ENCODE measurements at places on chromosomes 11 and 22.

GRCh38 chr11:45688472-45689033 is 23.1 kb upstream of the CHST1 start:
- no peak for DNase-seq

DNA sequence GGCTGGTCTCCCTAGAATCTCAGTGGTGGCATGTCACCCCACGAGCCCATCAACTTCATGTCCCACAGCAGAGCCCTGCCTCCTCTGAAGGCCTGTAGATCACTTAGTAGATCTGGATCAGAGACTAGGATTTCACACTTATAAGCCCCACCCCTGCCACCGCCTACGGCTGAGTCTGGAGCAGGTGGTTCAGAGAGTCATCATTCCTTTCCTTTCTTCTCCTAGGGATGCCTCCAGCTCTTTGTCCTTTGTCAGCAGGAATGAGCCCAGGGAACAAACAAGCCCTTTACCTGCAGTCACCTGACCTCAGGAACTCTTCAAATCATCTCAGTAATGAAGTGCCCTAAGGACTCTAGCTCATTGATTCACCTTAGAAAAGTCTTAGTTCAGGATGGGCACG is 37.8 kb downstream of the SCGB1A1 start:
- DNase-seq = no peak

GRCh38 chr11:120576606-120577005 is 65.1 kb downstream of the GRIK4 start:
- no peak for DNase-seq

DNA sequence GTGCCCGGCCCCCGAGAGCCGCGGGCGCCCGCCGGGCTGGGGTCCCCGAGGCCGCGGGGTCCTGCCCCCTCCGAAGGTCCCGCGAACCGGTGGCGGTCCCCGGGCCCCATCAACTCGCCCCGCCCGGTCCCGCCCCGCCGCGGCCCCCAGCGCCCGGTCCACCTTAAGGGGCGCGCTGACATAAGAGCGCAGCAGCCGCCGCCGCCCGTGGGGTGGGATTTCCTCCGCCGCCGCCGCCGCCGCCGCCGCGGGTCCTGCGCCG is at the start of gene ZDHHC8:
ZDHHC8 (plus strand) TSS at position 208 of the 262 bp plus-strand sequence. CDS start 144 bp downstream, outside the sequence.
- DNase-seq = no peak

GRCh38 chr11:74696500-74696899 is 34.7 kb downstream of the CHRDL2 start:
- DNase-seq = no peak

GRCh38 chr11:109756951-109757350 is 335.0 kb downstream of the C11orf87 start:
- DNase-seq = no peak

DNA sequence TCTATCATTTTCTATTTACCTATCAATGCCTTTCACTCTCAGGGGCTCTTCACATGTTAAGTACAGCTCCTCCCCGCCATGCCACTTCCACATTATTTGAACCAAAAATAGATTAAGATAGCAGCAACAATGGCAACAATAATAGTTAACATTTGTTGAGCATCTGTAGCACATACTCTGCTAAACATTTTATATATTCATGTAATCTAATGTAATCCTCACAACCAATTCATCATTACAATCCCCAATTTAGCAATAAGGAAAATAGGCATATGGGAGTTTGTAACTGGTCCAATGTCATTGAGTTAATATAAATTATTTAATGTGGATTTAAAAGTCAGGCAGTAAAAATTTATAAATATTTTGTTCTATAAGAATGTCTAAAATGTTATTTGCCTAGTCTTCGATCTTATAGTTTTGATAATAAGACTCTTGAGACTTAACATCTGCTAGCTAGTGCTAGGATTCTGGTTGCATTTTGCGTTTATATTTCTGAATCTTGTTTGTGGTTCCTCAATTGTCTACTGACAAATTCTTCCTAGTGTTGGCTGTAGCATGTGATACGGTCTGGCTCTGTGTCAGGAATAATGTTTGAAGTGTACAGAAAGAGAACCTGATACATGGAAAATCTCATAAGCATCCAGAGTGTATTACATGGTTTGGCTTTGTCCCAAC is 621.5 kb upstream of the LUZP2 start:
- no peak for DNase-seq

DNA sequence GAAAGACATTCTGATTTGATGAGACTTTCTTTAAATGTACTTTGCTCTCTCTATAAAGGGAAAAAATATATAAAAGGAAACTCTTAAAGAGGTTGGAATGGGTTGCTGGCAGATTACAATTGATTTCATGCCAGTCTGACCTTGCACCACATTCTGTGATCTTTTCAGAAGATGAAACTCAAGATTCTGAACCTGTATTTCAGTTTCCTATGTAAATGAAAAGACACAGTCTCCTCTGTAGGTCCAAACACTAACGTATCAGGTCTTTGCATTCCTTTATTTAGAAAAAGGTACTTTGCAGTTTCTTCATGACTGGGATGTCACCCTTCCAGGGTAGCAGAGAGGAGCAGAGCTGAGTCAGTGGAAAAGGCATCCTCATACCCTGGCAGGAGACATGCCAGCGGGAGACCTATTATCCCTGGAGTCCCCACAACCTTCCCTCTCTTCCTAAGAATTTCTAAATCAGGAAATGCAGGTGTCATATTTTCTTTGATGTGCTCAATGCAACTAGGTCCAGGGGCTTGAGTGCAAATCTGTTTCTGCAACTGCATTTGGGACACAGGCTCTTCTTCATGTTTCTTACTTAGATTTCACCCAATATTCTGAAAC is 282.6 kb downstream of the CADM1 start:
- DNase-seq = no peak

DNA sequence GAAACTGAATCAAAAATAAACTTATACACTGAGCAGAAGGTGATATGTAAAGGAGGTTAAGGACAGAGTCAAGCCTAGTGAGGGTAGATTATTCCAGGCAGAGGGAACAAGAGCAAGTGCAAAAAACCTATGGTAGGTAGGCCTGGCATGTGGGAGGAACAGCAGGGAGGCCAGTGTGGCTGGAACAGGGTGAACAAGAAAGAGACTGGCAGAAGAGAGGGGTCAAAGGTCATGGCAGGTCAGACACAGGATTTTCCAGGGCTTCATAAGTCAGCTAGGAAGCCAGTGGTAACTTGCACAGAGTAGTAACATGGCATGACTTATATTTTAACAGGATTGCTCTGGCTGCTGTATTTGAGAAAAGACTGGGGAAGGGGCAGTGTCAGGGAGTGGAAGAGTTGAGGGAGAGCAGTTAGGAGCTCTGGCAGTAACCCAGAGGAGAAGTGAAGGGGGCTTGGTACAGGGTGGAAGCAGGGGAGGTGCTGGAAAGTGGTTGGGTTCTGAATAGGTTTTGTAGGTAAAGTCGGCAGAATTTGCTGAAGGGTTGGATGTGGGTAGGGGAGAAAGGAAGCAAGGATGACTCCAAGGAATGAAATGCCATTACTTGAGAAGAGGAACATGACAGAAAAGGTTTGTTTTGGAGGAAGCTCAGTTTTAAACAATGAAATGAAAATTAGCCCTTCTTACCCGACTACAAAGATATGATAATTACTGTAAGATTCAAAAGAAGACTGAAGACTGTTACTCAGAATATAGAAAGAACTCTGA is 86.2 kb downstream of the ZNRF3 start:
- DNase-seq = no peak

- DNase-seq = no peak
Observed at GRCh38 chr11:66637557-66638176, 836 bp upstream of the RBM4 start.

DNA sequence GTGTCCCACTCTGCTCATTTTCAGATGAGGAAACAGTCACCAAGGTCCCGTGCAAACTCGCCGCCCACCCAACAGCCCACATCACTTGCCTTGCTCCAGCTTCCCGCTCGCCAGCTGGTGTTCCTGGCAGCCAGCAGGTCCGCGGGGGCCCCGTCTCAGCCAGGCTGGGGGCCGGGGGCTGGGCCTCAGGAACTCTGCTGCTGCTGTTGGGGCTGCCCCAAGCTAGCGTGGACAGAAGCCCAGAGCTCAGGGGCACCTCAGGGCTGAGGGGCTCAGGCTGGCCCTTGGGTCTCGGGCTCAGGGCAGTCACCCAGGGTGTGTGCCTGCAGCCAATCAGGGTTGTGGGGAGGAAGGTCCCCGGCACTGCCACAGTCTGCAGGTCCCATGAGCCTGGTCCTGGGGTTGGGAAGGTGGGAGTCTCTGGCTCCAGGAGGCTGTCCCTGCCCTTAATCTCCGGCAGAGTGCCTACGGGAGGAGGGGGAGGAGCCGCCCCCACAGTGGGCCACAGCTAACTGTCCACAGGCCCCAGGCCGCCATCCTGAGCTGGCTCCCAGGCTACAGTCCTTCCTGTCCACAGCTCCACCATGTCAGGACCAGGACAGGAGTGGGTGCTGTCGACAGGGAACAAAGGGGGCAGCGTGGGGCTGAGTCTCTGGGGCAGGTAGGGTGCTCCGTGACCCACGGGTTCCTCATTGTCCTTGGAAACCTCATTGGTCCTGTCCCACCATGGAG is 65.2 kb downstream of the ARFGAP3 start:
- no peak for DNase-seq

- no peak for DNase-seq
Observed at GRCh38 chr22:45760682-45761081, 89.0 kb downstream of the ATXN10 start.

GRCh38 chr11:85787168-85787567 is 23.8 kb downstream of the SYTL2 start:
- no peak for DNase-seq

- DNase-seq = no peak
Observed at GRCh38 chr11:70782401-70782913, 384.1 kb downstream of the CTTN start.

- no peak for DNase-seq
Observed at GRCh38 chr11:57481915-57482781, 21.8 kb downstream of the RTN4RL2 start.

DNA sequence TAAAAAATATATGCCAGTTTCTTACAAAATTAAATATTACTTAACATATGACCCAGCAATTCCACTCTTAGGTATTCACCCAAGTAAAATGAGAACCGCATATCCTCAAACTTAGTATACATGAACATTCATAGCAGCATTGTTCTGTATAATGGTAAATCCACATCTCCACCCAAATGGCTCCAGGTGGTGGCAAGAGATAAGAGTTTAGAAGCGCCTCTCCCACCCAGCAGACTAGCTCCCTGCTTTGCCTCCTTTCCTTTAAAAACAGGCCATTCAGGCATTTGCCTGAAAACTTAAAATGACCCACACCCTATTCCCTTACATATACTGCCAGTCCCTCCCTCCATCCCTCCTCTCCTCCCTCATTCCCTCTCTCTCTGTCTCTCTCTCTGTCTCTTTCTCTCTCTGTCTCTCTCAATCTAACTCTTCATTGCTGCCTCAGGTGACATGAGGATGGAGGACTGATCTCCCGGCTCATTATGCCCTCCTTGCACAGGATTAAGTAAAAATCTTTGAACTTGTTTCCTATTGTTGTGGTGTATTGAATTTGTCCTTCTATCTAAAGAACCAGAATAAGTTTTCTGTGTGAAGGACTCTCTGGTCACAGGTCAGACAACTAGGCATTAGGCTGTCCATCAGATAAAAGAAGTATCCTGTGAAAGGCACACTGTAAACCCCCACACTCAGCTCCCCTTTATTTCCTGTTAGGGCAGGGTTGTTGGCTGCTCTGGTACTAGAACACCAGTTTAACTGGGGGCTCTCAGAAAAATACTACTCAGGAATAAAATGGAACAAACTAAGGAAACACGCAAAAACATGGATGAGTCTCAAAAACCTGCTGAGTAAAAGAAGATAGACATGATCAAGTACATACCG is 48.3 kb downstream of the RRP8 start:
- DNase-seq = no peak

GRCh38 chr11:11025087-11025486 is 167.2 kb upstream of the ZBED5 start:
- DNase-seq = no peak

GRCh38 chr11:66238786-66239413 is 29.5 kb upstream of the RAB1B start:
- no peak for DNase-seq

DNA sequence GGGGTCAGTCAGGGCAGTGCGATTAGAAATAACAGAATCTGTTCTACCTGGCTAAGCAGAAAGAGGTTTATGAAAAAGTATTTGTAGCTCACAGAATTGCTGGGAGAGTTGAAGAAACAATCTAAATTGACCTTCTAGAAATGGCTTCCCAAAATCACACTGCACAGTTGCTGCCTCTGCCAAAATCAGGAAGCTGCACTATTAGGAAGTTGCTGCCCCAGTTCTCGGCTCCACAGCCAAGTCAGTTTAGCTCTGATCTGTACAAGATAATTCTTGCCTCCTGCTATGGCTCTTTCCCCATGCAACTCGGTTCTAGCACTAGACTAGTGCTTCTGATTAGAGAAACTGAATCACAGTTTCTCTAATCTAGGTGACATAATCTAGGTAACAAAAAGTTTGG is 16.0 kb upstream of the CCDC90B start:
- DNase-seq = no peak

- no peak for DNase-seq
Observed at GRCh38 chr11:134612140-134613030, 200.3 kb upstream of the B3GAT1 start.

DNA sequence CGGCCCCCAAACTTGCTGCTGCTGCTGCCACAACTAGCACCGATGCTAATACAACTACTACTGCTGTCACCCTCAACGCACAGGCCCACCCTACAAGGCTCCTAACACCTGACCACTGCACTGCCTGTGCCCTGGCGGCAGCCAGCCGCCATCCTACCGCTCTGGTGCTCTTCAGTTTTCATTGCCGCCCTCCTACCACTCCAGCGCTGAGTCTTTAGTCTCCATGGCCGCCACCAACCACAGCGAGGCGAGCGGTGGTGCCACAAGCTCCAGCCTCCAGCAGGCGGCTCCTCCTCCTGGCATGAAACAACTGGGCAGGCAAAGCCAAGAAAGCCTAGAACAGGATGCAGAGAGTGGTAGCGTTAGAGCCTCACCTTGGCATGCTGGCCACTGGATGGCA is 5.0 kb upstream of the RFPL3 start:
- no peak for DNase-seq

GRCh38 chr11:76901144-76901543 is 40.4 kb downstream of the ACER3 start:
- DNase-seq = no peak

DNA sequence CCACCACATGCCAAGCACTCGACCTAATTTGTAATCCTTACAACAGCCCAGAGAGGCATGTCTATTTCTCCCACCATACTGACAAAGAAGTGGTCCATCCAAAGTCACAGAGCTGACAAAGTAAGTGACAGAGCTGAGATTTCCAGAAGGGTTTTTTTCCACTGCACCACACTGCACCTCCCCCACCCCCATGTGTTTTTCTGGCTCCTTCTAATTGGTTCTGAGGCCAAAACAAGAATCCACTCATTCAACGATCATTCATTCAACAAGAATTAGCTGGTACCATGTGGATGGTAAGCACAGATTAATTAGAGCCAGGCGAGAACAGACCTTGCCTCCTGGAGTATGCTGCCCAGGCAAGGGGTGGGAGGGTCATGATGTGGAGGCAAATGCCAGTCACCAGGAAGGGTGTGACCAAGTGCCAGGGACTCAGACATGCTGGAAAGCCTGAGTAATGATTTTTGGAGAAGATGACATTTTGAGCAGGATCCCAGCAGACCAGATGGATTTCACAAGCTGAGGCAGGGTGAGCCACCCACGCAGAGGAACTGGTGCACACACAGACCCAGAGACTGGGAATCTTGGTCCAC is 14.9 kb upstream of the PRG2 start:
- no peak for DNase-seq
